ENCODE measurements at places on chromosomes 2 and 18.

GRCh38 chr2:128604045-128604444, 285.4 kb upstream of the HS6ST1 start:
- no peaks in the 10 kb centered on the region for H3K27me3 ChIP-seq
- H3K4me3 ChIP-seq: no peak overlapping the region
- no peaks in the 10 kb centered on the region for H3K36me3 ChIP-seq
- no peak for DNase-seq
- H3K27ac ChIP-seq: no peak overlapping the region

DNA sequence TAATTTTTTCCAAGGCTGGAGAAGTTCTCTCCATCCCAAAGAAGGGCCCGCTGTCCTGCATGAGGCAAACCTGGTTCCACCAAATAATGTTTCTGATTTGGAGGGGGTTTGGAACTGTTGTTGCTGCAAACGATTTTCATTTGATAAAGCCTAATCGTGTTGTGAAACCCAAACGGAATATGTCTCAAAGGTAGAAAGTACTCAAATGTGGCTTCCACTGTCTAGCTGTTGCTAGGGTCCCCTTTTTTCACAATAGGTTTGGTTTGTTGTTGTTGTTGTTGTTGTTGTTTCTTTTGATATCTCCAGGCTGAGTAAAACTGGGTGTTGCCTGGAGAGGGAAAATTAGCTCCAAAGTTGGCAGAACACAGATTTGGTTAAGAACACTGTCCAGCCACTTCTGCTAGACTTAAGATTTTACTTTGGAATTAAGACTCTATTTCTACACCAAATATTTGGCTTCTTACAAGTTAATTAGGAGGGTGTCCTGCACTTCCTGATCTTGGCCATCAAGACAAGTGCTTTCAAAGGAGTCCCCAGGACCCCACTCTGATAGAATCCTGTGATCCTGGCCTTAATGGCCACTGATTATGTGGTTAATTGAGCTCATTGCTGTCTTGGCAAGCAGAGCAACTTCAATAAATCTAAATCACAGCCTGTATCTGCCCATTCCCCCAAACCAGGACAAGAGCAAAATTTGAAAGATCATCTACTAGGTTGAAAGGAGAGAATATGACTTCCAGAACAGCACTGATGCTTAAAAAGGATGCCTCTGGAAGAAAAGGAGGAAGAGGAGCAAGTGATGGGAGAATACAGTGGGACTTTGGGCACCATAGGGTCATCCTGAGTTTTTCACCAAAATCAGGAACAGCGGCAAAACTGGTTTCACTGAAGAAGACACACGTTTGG, 3.3 kb upstream of the HOXD13 start:
- H3K36me3 ChIP-seq: peaks cover 6% of the 10 kb centered on the region
- no peak overlapping the region for H3K27ac ChIP-seq
- no peak for DNase-seq
- H3K4me1 ChIP-seq: peaks cover 4% of the 10 kb centered on the region
- peaks cover 89% of the 10 kb centered on the region for H3K27me3 ChIP-seq

GRCh38 chr2:173037245-173038120, 38.2 kb upstream of the MAP3K20 start:
- no peaks in the 10 kb centered on the region for H3K36me3 ChIP-seq
- H3K27ac ChIP-seq: no peak overlapping the region
- no peak overlapping the region for H3K4me3 ChIP-seq
- no peaks in the 10 kb centered on the region for H3K4me1 ChIP-seq
- DNase-seq: no peak
- H3K27me3 ChIP-seq: peaks cover 2% of the 10 kb centered on the region

DNA sequence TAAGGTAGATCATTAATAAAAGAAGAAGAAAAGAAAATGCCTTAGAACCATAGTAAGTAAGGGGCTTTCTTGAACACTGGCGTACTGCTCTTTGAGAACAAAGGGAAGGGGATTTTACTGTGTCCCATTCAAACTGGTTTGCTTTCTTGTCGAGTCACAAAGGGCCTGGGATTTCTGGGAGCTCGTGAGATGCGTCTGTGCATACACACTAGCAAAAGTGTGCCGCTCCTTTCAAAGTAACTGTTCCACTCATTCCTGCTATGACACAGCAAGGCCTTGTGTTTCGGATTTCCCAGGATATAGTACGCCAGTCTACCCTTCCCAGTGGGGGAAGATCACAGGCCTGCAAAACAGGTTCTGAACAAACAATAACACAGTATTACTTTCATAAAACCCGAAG, 93.0 kb downstream of the KCTD18 start:
- no peaks in the 10 kb centered on the region for H3K27me3 ChIP-seq
- H3K27ac ChIP-seq: no peak overlapping the region
- H3K36me3 ChIP-seq: peaks cover 46% of the 10 kb centered on the region
- H3K4me3 ChIP-seq: no peak overlapping the region

DNA sequence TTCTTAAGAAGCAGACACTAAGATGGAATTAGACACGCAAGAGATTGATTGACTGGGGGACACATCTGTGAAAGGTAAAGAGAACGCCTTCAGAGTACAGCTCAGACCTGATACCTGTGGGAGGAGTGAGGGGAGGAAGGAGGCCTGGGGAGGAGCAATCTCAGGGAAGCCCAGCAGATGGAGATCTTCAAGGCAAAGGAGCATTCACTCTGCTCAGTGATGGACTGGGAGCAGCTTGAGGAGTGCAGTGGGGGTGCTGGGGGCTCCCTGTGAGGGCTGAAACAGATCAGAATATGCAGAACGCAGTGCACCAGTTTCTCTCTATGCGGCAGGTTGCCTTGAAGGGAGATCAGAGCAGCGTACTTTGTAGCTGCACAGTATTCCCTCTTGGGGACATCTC, 103.7 kb upstream of the ATP8B1 start:
- H3K4me3 ChIP-seq: no peak overlapping the region
- no peak for DNase-seq
- no peaks in the 10 kb centered on the region for H3K36me3 ChIP-seq
- H3K27me3 ChIP-seq: peaks cover 5% of the 10 kb centered on the region
- H3K4me1 ChIP-seq: no peaks in the 10 kb centered on the region

DNA sequence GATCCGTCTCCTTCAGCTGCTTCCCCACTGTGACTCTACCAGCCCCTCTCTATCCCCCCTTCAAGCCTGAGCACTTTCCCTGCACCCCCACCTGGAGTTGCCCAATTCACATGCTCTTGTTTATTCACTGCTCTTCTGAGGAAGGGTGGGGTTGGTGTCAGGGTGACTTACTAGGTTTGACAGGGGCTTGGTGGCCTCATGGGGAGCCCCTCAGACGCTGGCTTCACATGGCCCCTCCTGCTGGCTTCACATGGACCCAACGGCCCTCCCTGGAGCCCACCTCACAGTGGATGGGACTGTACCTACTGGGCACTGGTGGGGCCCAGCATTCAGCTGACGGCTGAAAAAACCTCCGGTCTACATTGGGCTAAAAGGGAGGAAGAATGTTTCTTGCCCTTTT, 16.7 kb upstream of the MRPL33 start:
- H3K4me1 ChIP-seq: peaks cover 6% of the 10 kb centered on the region
- no peak overlapping the region for H3K4me3 ChIP-seq
- no peak for DNase-seq
- H3K27ac ChIP-seq: no peak overlapping the region
- no peaks in the 10 kb centered on the region for H3K27me3 ChIP-seq

DNA sequence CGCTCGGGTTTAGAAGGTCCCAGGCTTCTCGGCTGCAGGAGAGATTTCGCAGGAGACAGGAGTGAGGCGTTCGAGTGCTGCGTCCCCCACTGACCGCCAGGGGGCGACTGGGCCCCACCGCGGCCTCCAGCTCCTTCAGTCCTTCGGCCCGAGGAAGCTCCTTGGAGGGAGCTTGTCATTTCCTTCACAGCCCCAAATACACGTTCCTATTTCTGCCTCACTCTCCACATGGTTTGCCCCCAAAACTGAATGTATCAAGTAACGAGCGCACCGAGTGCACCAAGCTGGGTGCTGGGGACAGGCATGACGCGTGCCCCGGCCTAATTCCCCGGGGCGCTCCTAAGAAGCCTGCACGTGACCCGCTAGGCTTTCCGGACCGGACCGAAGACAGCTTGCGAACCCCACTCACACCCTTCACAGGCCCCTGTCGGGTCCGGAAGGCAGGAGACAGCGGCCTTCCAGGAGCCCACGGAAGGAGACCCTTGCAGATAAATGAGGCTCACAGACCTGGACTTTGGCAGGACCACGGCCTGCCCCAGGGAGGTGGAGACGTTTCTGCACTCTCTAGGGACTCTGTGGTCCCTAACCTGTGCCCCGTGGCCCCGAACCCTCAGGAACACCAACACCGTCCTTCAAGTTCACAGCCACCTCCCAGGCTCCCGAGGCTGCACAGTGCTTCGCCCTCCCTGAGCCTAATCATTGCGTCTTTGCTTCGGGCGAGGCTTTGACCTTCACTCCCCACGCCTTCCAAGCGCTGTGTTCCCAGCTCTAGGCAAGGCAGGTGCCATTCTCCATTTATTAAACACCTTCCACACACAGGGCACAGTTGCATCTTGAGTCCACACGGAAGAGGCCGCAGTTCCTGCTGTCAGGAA, 13.0 kb upstream of the FAHD2A start:
- no peak overlapping the region for H3K27ac ChIP-seq
- peaks cover 2% of the 10 kb centered on the region for H3K4me1 ChIP-seq
- no peaks in the 10 kb centered on the region for H3K27me3 ChIP-seq
- peak; percentile 56 for DNase-seq
- no peaks in the 10 kb centered on the region for H3K36me3 ChIP-seq
- no peak overlapping the region for H3K4me3 ChIP-seq

- H3K4me1 ChIP-seq: no peaks in the 10 kb centered on the region
- no peak for DNase-seq
- H3K27me3 ChIP-seq: no peaks in the 10 kb centered on the region
- no peak overlapping the region for H3K27ac ChIP-seq
Measured at GRCh38 chr2:146523196-146523595, 1321.6 kb upstream of the ACVR2A start.

- no peak overlapping the region for H3K4me3 ChIP-seq
- H3K4me1 ChIP-seq: no peaks in the 10 kb centered on the region
- H3K27ac ChIP-seq: no peak overlapping the region
- H3K36me3 ChIP-seq: no peaks in the 10 kb centered on the region
- DNase-seq: no peak
Measured at GRCh38 chr2:65724752-65725151, 292.4 kb upstream of the SPRED2 start.

DNA sequence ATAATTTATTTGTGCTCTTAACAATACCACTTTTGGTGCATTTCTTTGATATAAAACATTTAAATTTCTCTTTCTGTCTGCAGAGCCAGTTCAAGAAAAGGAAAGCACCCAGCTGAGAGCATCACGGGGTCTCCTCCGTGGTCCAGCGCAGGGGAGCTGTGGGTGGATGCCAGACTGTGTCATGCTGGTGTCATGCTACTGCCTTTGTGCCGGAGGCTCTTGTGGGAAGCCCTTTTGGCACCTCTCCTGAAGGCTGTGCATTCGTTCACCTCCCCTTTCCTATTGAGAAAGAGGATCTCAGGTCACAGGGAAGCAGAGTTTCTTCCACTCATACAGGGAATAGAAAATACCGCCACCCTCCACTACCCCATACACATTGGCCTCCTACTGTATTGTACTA, 450.4 kb downstream of the GALR1 start:
- no peaks in the 10 kb centered on the region for H3K36me3 ChIP-seq
- H3K27me3 ChIP-seq: peaks cover 11% of the 10 kb centered on the region
- no peak for DNase-seq
- no peak overlapping the region for H3K4me3 ChIP-seq

DNA sequence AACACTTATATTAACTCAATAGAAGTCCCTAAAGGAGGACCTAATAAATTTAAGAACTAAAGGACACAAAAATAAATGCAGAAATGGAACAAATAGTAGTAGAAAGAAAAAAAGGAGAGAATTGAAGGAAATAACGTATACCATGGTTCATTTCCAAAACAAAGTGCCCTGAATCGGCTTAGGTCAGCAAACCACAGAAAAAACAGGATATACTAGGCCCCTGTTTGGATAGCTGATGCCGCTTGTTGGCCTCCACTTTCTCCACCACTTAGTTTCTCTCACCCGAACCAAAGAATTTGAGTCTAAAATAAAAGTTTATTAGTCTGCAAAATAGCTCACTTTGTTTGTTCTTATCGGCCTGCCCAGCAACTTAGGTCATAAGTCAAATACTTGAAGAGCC, 100.4 kb downstream of the HIBCH start:
- no peaks in the 10 kb centered on the region for H3K27me3 ChIP-seq
- H3K4me1 ChIP-seq: peaks cover 16% of the 10 kb centered on the region
- no peak for DNase-seq

DNA sequence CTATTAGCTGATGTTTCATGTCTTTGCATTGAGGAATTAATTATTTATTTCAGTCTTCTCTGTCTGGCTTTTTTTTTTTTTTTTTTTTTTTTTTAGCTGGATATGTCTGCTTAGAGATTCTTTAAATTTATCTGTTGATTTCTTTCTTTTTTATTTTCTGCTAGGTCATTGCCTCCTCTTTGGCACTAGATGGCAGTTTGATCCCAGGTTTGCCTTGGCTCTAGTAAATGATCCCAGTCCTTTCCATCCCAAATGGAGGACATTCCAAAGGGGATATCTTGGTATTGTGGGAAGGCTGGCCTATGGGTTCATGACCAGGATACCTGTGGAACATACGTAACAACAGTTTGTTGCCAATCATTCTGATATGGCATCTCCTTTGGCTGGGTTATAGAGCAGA, 339.5 kb upstream of the GCFC2 start:
- H3K4me1 ChIP-seq: no peaks in the 10 kb centered on the region
- no peak overlapping the region for H3K27ac ChIP-seq
- H3K36me3 ChIP-seq: no peaks in the 10 kb centered on the region
- no peak overlapping the region for H3K4me3 ChIP-seq

DNA sequence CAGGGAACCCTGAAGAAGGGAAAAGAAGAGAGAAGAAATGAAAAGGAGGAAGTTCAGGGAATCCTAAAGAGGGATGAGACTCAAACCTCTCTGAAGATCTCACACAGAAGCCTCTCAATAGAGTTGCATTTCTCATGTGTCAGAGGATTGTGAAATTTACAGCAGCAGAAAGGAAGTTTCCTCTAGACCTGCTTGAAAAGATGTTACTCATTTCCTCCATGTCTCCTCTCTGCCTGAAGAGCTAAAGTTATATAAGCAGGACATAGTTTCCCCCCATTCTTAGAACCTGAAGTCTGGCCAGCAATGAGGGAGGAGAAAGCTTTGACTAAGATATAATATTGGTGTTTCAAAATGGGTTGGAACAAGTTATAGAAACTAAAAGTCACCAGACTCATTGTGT, 1155.6 kb downstream of the LRP1B start:
- H3K36me3 ChIP-seq: no peaks in the 10 kb centered on the region
- no peaks in the 10 kb centered on the region for H3K27me3 ChIP-seq
- H3K4me3 ChIP-seq: no peak overlapping the region
- H3K4me1 ChIP-seq: no peaks in the 10 kb centered on the region
- no peak for DNase-seq
- H3K27ac ChIP-seq: no peak overlapping the region

GRCh38 chr2:240572141-240573031, 4.1 kb downstream of the RNPEPL1 start:
- no peak overlapping the region for H3K4me3 ChIP-seq
- peaks cover 23% of the 10 kb centered on the region for H3K36me3 ChIP-seq
- H3K27me3 ChIP-seq: no peaks in the 10 kb centered on the region
- peaks cover 27% of the 10 kb centered on the region for H3K4me1 ChIP-seq
- H3K27ac ChIP-seq: no peak overlapping the region
